ENCODE measurements at places on chromosomes 13 and 19.
A peak's percentile ranks its signal among the peaks of the same experiment; 100 is the strongest.

GRCh38 chr19:1474011-1474764, 4.8 kb downstream of the C19orf25 start:
- no peak overlapping the region for H3K4me3 ChIP-seq
- H3K27me3 ChIP-seq: peaks cover 24% of the 10 kb centered on the region
- H3K36me3 ChIP-seq: peaks cover 30% of the 10 kb centered on the region
- no peak overlapping the region for H3K27ac ChIP-seq
- no peak for DNase-seq

GRCh38 chr13:40640845-40641458, 25.5 kb downstream of the FOXO1 start:
- peaks cover 56% of the 10 kb centered on the region for H3K4me1 ChIP-seq
- no peaks in the 10 kb centered on the region for H3K36me3 ChIP-seq
- DNase-seq: no peak
- no peak overlapping the region for H3K27ac ChIP-seq
- H3K4me3 ChIP-seq: no peak overlapping the region

- H3K27ac ChIP-seq: peak overlapping the region; percentile 44
- no peak overlapping the region for H3K4me3 ChIP-seq
- no peak for DNase-seq
These were observed 11.8 kb downstream of the PALM start for GRCh38 chr19:720345-721160.

DNA sequence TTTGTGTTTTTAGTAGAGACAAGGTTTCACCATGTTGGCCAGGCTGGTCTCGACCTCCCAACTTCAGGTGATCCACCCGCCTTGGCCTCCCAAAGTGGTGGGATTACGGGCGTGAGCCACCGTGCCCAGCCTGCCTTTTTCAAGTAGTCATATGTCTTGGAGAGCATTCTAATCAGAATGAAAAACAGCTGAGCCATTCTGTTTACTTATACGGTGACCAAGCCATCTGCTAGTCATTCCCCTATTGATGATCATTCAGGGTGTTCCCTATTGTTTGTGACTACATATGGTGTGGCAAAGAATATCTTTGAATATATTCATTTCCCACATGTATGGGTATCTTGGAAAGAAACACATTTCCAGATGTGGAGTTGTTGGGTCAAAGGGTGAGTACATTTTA, 17.2 kb downstream of the BLOC1S3 start:
- no peak for DNase-seq
- no peak overlapping the region for H3K4me3 ChIP-seq
- H3K4me1 ChIP-seq: no peaks in the 10 kb centered on the region
- H3K27ac ChIP-seq: no peak overlapping the region
- no peaks in the 10 kb centered on the region for H3K27me3 ChIP-seq

DNA sequence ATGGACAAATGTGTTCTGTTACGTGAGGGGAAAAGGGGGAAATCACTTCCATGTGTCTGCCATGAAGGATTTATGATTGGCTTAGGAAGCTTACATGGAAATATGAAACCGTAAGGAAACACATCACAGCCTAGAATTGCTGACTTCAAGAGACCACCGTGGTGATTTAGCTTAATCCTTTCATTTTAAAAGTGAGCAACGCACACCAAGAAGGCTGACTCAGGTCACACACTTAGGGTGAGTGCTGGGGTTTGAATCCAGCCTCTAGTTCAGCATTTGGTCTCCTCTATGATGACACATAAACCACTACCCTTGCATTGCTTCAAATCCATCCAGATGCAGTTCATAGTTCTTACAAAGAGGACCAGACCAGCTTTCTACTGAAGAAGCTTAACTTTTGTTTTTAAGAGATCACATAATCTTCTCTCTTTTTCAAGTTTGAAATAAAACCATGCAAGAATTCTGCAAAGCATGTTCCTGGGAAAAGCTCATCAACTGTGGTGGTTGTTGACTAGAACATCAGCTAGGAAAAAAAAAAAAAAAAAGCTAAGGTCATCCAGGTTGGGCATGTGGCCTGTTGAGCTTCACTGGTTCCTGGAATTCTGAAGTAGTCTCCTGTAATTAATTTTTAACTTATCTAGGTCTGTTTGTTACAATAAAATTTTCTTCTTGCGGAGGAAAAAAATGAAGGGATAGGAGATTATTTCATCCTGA, 60.2 kb upstream of the KL start:
- no peak for DNase-seq
- no peaks in the 10 kb centered on the region for H3K36me3 ChIP-seq
- H3K4me1 ChIP-seq: no peaks in the 10 kb centered on the region
- H3K27me3 ChIP-seq: no peaks in the 10 kb centered on the region

GRCh38 chr13:95420501-95420900, 119.2 kb upstream of the ABCC4 start:
- H3K27me3 ChIP-seq: peaks cover 2% of the 10 kb centered on the region
- no peak overlapping the region for H3K4me3 ChIP-seq
- H3K27ac ChIP-seq: no peak overlapping the region
- H3K36me3 ChIP-seq: no peaks in the 10 kb centered on the region

DNA sequence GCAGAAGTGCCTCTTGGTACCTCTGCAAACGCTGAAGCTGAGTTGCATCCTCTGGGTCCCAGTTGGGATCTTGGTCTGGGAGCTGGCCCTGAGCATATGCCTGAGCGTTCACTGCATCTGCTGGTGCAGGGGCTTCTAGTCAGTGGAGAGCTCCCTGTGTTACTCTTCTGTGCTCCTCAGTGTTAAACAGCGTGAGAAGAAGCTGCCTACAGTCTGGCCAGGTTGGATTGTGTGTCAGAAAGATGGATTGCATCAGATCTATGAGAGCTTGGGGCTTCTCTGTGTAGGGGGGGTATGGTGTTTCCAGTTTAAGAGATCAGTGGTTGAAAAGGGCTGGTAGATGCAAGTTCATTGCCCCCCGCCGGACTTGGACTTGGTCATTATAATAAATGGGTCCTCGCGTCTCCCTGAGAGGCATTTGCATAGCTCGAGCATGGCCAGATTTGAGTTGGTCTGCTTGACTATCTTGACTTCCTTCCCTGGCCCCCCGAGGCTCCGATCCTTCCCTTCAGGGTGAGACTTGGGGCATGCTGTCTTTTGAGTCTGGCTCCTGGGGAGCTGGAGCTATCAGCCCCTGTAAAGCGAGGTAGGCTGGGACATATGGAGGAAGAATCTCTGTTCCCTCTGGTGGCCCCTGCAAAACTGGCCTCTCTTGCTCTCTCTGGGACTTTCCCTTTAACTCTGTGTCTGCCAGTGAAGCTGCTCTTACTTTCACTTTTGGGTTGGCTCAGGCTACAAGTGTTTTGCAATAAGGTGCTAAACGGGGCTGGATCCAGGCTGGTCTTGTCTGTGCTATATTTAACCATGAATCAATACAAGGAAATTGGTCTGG, 52.9 kb downstream of the OR10H4 start:
- H3K27me3 ChIP-seq: no peaks in the 10 kb centered on the region
- H3K4me1 ChIP-seq: peaks cover 13% of the 10 kb centered on the region
- peak overlapping the region; percentile 44 for H3K4me3 ChIP-seq
- H3K27ac ChIP-seq: peak overlapping the region; percentile 66

- H3K4me1 ChIP-seq: peaks cover 45% of the 10 kb centered on the region
- DNase-seq: peak; percentile 21
- peak overlapping the region; percentile 3 for H3K4me3 ChIP-seq
These were observed 227.2 kb downstream of the FOXO1 start for GRCh38 chr13:40438999-40439797.

GRCh38 chr13:65744836-65745235, 1485.3 kb downstream of the PCDH9 start:
- H3K27ac ChIP-seq: no peak overlapping the region
- DNase-seq: no peak

GRCh38 chr19:5339950-5340636, 519 bp downstream of the PTPRS start:
- H3K4me3 ChIP-seq: peak overlapping the region; percentile 50
- peaks cover 70% of the 10 kb centered on the region for H3K27me3 ChIP-seq
- no peak overlapping the region for H3K27ac ChIP-seq
- no peak for DNase-seq

GRCh38 chr19:11931051-11931450, 6.1 kb downstream of the ZNF700 start:
- no peak overlapping the region for H3K4me3 ChIP-seq
- H3K36me3 ChIP-seq: peaks cover 12% of the 10 kb centered on the region
- H3K27me3 ChIP-seq: no peaks in the 10 kb centered on the region
- DNase-seq: no peak
- H3K27ac ChIP-seq: no peak overlapping the region

GRCh38 chr19:49658139-49658517, 7.5 kb downstream of the IRF3 start:
- DNase-seq: no peak
- no peaks in the 10 kb centered on the region for H3K27me3 ChIP-seq
- H3K36me3 ChIP-seq: peaks cover 100% of the 10 kb centered on the region

GRCh38 chr19:10083911-10084310, 2.2 kb upstream of the SHFL start:
- no peak overlapping the region for H3K27ac ChIP-seq
- peaks cover under 1% of the 10 kb centered on the region for H3K36me3 ChIP-seq
- H3K4me1 ChIP-seq: no peaks in the 10 kb centered on the region
- peaks cover 3% of the 10 kb centered on the region for H3K27me3 ChIP-seq
- no peak overlapping the region for H3K4me3 ChIP-seq

GRCh38 chr13:95117092-95117491, 184.2 kb downstream of the ABCC4 start:
- DNase-seq: no peak
- no peaks in the 10 kb centered on the region for H3K27me3 ChIP-seq
- H3K36me3 ChIP-seq: no peaks in the 10 kb centered on the region
- no peaks in the 10 kb centered on the region for H3K4me1 ChIP-seq

DNA sequence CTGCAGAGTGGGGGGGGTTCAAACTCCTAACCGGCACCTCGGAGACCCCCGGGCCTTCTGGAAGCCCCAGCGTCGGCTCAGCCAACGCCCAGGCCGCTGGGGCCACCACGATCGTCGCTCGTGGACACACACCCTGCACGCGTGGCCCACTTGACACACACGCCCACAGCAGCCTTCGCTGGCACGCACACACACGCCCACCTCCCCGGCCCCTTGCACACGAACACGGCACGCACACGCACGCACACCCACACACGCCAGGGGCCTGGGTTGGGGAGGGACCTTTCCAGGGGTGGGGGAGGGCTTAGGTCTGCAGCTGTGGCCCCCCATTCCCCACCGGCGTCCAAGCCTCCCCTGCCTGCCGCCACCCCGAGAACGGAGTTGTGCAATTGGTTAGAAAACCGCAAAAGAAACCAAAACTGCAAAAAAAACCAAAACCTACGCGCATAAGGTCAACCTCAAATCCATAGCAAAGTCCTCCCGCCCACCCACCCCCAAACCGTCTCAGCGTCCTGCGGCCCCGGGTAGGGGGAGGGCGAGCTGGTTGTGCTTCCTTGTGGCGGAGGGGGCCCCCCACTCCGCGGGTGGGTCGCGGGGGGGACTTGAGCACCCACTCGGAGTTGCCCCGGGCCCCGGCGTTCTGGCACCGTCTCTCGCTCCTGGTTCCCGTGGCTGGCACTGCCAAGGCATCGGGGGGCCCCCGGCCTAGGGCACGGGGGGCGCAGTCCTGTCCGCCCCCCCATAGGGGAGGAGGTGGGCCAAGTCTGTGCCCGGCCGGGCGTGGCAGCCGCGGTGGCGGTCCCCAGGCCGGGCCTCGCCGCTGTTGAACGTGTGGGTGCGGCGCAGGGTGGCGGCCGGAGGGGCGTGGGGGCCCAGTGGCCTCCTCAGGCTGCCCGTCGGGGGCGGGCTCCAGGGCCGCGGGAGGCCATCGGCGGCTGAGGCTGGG, 3.3 kb upstream of the LRG1 start:
- DNase-seq: no peak
- no peak overlapping the region for H3K27ac ChIP-seq
- no peaks in the 10 kb centered on the region for H3K4me1 ChIP-seq
- H3K27me3 ChIP-seq: peaks cover 56% of the 10 kb centered on the region
- H3K36me3 ChIP-seq: no peaks in the 10 kb centered on the region

DNA sequence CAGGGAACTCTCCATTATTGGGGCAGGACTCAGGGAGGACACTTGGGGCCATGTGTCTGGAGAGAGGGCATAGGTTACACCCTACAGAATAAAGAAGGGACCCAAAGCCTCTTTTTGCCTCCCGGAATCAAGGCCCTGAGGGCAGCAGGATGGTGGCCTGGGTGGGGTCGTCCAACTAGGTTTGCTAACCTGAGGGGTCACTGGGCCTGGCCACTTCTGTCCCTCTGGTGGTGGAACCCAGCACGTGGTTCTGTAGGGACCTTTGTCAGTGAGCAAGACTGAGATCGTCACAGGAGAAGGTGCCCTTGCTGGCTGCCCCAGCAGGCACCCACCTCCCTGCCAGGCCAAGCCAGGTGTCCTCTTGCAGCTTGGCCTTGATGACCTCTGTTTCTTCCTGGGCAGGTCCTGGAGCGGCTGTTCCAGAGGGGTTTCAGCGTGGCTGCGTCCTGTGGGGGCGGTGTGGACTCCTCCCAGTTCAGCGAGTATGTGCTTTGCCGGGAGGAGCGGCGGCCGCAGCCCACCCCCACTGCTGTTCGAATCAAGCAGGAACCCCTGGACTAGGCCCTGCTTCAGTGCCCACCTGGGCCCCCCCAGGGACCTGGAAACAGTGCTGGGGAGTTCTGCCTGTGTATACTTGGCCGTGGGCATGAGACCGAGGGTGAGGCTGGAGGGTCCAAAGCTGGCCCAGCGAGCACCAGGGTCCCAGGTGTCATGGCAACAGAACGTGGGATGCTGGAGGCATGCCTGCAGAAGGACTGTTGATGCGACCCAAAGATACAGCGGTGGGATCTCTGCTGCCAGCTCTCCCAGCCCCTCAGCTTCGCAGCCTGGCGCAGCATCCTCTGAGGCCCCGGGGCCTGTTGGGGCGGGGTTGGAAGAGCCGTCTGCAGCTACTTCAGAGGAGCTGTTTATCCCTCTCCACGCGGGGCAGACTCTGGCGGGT, 16.0 kb downstream of the KCTD15 start:
- H3K27ac ChIP-seq: no peak overlapping the region
- peaks cover 8% of the 10 kb centered on the region for H3K36me3 ChIP-seq
- no peaks in the 10 kb centered on the region for H3K27me3 ChIP-seq

DNA sequence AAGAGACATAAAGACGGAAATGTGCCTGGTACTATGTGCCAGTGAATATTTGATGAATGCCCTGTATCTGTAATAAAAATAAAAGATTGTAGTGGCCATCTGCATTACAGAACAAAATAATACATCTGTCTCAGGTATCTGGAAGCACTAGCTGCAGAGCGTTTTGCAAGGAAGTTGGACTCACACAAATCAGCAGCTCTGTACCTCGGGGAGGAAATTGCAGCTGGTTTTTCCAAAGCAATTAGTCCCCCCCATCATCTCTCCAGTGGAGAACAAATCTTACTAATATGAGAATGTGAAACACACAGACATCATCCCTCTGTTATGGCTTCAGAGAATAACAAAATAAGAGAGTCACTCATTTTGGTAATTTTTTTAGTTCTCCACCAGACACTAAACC, 245.3 kb downstream of the ITGBL1 start:
- peaks cover 4% of the 10 kb centered on the region for H3K36me3 ChIP-seq
- H3K4me3 ChIP-seq: no peak overlapping the region
- peaks cover 28% of the 10 kb centered on the region for H3K4me1 ChIP-seq
- no peak overlapping the region for H3K27ac ChIP-seq
- no peak for DNase-seq
- H3K27me3 ChIP-seq: no peaks in the 10 kb centered on the region

Data from tibial artery (tissue), 4 donors.